Stimulated activated CD4-positive, alpha-beta T cell treated with anti-CD3 and anti-CD28 coated beads, TNF-alpha, amount 100 ng/mL, for 48 hours (primary cell): ENCODE measurements at places on chromosomes 3 and 15.

- DNase-seq, result no peak
Measured at GRCh38 chr15:68542771-68543164, 36.0 kb upstream of the CORO2B start.

GRCh38 chr3:46965151-46965550 lies 11.4 kb downstream of the CCDC12 start:
- DNase-seq, result no peak

GRCh38 chr3:113531826-113532697 lies at the start of gene SIDT1:
Gene SIDT1, plus strand, starts transcription at chr3:113532555. Its CDS starts 467 bp downstream, at chr3:113533022.
- peak; percentile 53 for DNase-seq

DNA sequence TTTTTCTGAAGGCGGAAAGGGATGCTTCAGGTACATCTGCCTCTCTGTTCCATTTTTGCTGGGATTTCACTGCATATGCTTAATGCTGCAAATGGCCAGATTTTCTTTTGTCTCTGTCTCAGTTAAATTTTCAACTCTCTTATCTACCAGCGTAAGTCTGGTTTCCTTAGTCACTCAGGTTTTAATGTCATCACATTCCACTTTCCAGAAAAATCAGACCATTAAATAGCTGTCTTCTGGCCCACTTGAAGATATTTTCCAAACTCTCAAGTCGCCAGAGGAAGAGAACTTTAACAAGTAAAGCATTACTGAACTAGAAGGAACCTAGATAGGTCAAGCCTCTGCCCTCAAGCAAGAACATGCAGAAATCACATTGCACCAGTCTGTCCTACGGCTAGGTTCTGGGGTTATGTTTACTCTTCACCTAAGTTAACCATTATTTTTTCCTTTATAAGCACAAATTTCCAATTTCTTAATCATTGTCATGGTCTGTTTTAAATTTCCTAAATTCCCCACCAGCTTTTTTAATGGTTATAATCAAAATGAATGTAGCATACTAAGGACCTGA lies 26.5 kb downstream of the AVEN start:
- no peak for DNase-seq

DNA sequence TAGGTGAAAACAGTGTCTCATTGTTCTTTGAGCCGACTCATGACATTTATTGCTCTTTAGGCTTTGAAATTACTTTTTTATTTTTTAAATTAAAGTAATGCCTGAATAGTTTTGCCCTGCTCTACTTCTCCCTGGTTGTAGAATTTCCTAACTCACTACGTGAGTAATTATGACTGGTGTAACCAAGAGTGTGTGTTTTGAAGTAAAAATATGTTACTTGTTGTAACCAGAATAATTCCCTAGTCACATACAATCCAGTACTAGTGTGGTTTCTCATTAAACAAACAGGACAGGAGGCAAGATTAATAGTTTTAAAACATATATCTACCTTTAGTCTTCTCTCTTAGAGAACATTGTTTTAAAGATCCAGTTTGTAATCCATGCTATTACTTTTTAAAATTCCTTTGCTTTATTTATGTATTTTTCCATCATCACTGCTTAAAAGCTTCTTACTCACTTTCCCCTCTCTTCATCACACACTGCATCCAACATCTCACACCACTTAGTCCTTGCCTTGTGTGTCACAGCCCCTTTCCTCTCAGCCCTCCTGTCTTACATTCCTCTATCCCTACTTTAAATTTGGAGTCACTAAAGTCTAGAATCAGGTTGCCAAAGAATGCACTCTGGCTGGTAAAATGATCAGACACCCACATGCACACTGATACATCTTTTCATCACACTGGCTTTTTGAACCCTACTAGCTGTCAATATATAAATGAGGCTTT lies 219.7 kb downstream of the WNT5A start:
- no peak for DNase-seq

DNA sequence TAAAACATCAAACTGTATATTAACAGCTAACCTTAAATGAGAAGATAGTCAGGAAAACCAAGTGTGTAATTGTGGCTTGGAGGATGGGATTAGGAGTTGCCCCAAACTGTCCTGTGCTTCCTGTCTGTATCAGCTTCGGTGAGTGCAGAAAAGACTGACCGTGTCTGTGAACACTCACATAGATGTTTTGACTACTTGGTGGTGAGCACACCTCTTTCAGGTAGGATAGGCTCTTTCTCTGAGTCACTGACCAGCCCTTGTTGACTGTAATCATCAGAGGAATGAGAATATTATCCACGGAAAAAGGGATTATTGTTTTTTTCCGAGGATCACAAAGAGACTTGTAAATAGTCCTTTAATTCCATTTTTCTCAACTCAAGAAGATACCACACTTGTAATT lies 51.5 kb downstream of the GMNC start:
- no peak for DNase-seq

DNA sequence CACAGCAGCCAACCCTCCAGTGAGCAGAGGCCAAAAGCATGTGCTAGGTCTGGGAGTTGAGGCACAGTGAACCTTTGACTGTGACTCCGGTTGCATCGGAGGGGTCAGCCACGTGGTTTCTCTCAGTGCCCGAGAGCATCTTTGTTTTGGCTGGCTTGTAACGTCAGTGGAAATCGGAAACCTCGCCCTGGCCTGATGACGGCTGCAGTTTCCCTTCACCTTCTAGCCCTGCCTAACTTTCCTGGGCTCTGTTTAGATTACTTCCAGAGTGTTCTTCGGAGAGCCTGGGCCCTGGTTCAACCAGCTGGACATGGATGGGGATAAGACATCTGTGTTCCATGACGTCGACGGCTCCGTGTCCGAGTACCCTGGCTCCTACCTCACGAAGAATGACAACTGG lies 56.6 kb downstream of the MESD start:
- DNase-seq, result no peak

DNA sequence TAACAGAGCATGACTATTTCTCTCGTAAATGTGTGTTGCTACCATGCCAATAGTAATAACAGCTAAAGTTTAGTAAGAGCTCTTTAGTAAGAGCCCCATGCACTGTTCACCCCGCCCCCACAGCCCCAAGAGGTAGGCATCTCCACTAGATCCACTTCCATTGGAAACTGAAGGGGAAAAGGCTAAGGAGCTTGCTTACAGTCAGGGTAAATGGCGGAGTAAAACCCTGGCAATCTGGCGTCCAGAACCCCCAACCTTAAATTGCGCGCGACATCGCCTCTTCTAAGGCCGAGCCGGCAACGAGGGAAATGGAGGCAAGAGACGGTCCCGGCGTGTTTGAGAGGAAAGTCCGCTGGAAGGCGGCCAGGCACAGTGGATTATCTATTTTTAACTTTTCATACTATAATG lies 654 bp upstream of the C3orf38 start:
- peak; percentile 5 for DNase-seq

DNA sequence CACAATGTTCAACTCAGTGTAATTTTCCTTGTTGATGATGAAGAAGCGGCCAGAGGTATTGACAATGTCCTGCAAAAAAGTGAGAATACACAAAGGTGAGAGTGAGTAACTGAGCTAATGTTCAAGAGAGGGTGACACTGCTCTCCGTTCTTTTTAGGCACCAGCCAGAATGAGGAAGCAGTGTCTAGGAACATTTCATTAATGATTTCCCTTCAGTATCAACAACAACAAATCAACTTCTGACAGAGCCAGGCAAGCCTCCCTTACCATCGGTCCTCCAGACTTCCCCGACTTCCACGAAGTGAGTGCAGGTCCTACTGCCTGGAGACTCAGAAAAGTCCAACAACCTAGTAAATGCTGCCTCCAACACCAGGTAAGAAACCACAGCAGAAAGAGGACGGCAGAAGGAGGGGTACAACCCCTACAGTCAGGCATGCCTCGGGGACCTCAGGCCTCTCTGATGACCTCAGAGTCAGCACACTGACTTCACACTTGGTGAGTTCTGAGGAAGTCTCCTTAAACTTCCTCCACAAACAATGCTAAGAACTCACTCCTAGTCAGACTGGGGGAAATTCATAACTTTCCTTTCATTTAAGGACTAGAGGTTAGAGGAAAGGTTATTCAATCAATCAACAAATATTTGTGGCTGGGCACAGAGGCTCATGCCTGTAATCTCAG lies 62.7 kb downstream of the NPTN start:
- DNase-seq, result no peak

GRCh38 chr15:67311731-67312130 lies 57.1 kb downstream of the IQCH start:
- DNase-seq, result no peak
